T47D (cell line): ENCODE measurements at places on chromosomes 16 and 17.
A peak's percentile ranks its signal among the peaks of the same experiment; 100 is the strongest.

GRCh38 chr17:77692571-77693161 lies 265.8 kb upstream of the TNRC6C start:
- DNase-seq: no peak

DNA sequence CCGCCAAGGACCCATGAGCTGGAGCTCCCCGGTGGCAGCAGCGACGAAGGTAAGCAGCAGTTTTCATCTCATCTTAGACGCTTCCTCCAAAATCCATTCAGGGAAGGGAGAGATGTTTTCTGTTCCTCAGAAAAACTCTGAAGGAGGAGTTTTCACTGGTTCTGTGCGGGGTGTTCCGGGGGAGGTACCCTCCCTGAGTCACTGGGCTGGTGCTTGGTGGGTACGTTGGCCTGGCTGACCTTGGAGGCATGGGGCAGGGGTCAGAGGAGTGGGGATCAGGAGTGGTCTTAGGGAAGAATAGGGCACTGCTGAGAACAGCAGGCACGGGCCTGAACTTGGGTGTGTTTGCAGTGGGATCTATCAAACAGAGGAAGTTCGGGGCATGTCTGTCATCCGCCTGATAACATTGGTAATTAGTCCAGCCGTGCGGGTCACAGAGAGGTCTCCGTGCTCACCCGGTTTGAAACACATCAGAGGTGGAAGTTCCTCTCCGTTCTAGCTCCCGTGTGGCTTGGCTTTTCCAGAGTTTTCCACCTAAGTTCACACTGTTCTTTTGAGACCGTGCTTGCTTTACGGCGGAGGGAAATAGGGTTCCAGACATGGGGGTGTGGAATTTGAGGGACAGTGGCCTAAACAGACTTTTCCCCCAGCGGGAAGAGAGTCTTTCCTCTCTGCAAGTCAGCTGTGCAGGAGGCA lies 59.6 kb upstream of the CIBAR2 start:
- no peak for DNase-seq

GRCh38 chr17:10420811-10421210 lies 939 bp downstream of the MYH8 start:
- DNase-seq: no peak

DNA sequence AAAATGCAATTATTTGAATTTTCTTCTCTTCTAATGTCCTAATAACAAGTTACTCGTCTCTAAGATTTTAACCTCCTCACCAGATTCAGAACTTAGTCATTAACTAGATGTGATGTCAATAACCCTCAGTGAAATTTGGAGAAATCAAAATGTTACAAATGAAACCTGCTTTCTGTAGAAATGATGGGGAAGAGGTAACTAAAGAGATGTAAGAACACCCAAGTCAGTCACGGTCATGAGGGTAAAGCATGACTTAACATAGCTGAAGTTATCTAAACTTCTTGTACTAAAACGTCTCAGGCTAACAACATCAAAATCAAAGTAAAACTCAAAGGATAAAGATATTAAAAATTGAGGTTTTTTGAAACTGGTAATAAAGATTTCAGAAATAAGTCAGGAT lies 9.7 kb downstream of the RNFT1 start:
- DNase-seq: no peak

DNA sequence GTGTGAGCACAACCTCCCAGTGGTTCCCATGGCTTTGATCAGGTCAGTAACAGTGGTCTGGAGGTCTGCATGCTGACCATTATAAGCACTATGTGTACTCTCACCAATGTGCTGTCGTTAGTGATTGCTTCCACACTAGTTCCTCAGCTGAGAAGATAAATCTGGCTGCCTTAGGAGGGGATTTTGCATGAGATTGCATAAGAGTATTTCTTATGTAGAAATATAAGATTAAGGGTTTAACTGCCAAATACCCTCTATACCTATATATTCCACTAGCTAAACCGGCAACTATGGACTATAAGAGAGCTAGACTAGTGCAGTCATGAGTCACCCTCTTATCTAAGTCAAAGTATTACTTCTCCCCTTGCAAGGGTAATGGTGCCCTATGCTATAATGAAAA lies 580.2 kb downstream of the CDH11 start:
- DNase-seq: no peak

DNA sequence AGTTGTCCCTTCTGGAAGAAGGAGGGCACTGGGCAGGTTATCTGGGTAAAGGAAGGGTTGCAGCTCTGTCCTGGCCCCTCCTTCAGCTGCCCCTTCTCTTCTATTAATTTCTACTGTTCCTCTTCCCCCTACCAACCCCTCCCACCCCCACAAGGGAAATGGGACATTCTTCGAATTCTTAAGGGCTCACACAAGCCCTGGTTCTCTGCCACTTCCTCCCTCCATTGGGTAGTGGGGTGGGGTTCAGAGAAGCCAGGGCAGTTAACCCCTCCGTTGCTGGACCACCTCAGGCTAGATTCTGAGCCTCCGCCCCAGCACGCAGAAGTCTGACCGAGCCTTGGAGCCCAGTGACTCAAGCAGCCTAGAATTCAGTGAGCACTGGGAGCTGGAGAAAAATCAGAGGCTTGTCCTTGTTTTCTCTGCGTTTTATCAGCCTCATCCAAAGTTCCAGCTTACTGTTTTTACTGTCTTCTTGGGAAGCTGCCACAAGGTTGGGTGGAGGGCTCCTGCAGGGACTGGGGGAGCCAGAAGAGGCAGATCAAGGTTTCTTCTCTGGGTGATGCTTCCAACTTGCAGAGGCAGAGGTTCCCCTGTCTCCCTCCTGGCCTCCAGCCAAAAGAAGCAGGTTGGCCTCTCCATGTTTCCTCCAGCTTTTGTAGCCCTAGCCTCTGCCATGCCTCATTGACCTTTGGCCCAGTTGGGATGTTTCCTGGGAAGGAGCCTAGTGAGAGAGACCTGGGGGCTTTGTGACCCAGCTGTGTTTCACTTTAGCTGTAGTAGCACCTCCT lies 10.2 kb downstream of the LASP1 start:
- peak; percentile 85 for DNase-seq

DNA sequence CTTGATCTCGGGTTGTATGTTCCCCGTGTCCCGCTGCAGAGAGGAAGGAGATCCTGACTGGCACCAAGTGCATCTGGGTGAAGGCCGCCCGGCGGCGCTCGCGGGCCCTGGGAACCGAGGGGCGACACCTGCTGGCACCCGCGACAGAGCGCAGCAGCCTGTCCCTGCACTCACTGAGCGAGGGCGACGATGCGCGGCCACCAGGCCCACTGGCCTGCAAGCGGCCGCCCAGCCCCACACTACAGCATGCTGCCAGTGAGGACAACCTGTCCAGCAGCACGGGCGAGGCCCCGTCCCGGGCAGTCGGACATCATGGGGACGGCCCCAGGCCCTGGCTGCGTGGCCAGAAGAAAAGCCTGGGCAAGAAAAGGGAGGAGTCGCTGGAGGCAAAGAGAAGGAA lies 7.5 kb downstream of the BTBD17 start:
- DNase-seq: no peak

DNA sequence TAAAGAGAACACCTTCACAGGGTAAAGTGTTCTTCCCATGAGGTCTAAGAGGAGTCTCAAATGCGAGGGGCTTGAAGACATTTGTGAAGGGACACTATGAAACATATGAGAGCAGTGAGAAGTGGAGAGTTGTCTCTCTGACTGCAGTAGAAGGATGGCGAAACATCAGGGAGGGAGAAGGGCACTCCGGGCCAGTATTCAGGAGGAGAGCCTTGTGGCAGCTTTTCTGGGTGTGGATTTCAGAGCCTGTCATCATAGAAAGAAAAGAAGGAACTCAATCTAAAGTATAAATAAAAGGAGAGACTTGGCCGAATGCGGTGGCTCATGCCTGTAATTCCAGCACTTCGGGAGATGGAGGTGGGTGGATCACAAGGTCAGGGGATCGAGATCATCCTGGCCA lies 117.2 kb downstream of the RBFOX1 start:
- no peak for DNase-seq

GRCh38 chr17:5049314-5049841 lies 14.2 kb upstream of the SLC52A1 start:
- no peak for DNase-seq

DNA sequence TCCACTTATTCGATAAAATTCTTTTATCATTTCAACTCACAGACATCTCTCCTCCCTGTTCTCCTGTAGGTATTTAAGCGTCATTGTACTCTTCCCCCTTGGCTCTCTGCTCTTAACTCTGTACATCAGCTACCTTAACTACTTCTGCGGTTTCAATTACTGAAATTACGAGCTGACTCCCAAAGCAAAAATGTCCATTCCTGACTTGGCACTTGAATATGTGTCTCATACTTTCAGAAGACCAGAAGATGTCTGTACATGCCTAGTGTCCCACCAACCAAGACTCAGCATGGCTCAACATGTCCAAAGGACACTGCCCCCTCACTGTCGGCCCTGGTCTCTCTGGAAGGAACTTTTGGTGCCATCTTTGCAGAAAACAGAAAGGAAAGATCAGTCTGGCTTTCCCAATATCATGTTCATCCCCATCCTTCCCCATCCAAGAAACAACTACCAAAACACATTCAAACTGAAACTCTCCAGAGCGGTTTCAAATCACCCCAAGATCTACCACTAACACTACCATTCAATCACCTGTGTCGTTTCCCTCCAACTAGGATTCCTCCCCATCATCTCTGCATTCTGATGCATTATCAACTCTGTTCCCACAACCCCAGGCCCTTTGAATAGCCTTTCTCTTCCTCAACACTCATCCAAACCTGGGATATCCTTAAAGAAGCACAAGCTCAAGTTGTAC lies 74.9 kb downstream of the ZFHX3 start:
- no peak for DNase-seq

- DNase-seq: no peak
Measured at GRCh38 chr16:2486645-2487516, 12.0 kb downstream of the TBC1D24 start.

GRCh38 chr17:56230660-56231059 lies 77.4 kb downstream of the ANKFN1 start:
- no peak for DNase-seq

DNA sequence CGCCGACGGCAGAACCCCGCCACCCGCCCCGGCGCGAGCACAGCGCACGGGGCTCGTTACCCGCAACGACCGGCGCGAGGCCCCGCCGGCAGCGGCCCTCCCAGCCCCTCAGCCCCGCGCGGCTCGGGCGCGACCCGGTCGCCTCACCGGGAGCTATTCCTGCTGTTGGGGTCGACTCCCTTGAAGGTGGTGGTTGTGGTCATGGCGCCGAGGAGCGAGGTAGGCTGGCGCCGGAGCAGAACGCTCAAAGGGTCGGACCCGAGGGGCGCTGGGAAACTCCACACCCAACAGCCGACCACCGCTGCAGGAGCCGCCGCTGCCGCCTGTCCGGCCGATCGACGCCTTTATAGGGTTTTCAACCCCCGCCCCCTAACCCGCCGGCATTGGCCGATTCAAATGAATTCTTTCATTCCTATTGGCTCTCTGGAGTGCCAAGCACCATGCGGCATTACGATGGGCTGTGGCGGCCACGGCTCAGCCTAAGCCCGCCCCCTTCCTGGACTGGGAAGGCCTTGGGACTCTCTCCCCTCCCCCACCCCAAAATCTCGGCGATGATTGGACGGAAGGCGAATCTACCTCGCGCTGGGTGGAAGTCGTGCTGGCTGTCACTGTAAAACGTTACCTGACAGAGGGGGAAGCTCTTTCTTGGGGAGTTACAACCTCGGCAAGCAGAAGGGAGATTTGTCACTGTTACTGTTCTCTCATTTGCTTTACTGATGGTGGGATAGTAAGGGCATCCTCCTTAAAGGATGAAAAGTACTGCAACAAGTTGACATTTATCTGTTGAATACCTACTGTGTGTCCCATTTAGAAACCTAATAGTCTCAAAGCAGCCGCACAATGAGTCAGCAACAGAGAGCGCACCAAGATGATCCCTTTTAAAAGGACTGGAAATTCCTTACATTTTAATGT lies at the start of gene JPT1:
Gene JPT1, minus strand, starts transcription at position 318 of the 912 bp plus-strand sequence. Its CDS starts 115 bp downstream, at position 203.
- peak; percentile 99 for DNase-seq

GRCh38 chr17:59284317-59284716 lies 47.1 kb upstream of the YPEL2 start:
- DNase-seq: no peak
